ENCODE measurements at places on chromosomes 7 and 10. TPM values are rescaled to one million over a fixed set of nuclear protein-coding genes. Genes with fewer than 3 reads are reported as not detected.

GRCh38 chr7:16770657-16771329 lies 17.2 kb downstream of the TSPAN13 start:
- no peak for DNase-seq

GRCh38 chr7:12653518-12653917 lies 33.9 kb upstream of the ARL4A start:
- DNase-seq: no peak

- DNase-seq: no peak
Observed at GRCh38 chr10:60878224-60878623, 65.8 kb downstream of the RHOBTB1 start.

- no peak for DNase-seq
Observed at GRCh38 chr10:110101464-110102144, 93.8 kb downstream of the ADD3 start.

DNA sequence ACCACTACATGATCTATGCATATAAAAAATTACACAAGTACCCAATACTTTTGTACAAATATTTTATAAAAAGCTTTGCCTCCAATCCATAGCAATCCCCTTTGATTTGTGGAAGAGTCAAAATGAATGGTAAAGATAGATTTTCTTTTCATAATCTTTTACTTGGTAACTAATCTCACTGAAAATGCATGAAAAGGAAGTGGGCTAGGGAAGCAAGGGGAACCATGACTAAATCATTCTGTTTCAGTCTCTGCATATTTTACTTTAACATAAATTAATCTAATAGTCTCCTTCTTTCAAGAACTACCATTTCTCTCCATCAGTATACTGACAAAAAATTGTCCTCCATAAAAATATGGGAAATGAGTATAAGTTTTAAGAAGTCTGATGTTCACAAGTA lies 96.9 kb downstream of the TES start:
- DNase-seq: no peak

DNA sequence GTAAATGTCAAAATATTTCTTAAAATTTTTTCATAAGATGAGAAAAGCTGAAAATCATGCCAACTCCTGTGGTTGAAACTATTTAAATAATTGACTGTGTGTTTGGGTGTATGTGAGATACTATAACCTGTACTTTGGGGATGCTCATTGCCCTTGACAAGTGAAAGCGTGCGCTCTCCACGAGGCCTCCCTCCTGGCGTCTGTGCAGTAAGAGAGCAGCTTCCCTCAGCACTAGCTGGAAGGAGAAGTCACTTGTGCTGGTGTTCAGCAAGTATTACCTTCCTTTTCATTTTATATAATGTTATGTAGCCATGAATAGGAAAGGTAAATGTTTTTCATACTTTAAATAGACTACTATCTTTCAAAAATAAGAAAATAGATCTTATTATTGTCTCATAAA lies 118.9 kb downstream of the ZEB1 start:
- no peak for DNase-seq

- no peak for DNase-seq
Observed at GRCh38 chr10:49252313-49253034, 46.5 kb upstream of the C10orf71 start.

DNA sequence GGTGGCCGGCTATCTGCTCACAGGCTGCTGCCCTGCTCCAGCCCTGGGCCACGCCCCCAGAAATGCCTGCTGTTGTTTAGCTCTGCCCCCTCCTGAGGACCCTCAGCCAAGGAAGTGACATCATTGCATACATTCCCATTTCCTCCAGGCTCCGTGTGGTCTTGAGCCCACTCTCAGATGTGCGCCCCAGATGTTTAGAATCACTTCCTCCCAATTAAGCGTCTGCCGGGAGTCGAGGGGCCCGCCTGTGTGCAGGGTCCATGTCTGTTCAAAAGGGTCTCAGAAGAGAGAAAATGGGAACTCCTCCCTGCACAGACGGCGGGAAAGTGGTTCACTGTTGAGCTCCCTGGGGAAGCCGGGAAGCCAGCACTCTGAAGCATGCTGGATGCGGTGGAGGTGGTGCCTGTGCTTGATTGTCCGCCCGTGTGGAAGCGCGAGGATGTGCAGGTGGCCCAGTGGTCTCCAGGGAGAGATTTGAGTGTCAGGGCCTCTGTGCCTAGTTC lies 116.9 kb upstream of the PPIF start:
- no peak for DNase-seq

GRCh38 chr7:132380059-132380458 lies 196.2 kb downstream of the PLXNA4 start:
- no peak for DNase-seq

GRCh38 chr7:33710608-33711007 lies 194.7 kb upstream of the BMPER start:
- DNase-seq: no peak

DNA sequence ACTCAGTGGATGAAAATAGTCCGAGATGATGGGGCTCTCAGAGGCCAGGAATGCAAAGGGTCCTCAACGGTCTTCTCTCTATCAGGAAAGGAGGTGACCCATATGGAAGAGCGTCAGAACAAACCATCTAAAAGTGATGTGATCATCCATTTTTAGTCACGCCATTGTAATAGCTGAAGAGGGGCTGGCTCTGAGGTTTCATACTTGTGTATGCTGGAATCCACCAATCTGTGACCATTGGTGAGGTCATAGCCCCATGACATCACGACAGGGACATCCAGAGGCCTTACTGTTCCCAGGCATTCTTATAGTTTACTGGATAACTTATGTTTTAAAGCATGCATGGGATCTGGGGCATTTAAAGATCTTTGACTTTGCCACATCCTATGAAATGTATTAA lies 83.6 kb downstream of the C10orf90 start:
- no peak for DNase-seq

GRCh38 chr10:79948976-79949722 lies at the start of gene SFTPD:
TSS of gene SFTPD (minus strand) at chr10:79949105. CDS start at chr10:79946659, 2,446 bp downstream.
- no peak for DNase-seq

The PAX4 gene
- total RNA-seq: not detected

The ZNF107 gene
- 4.1 TPM for total RNA-seq

The VCL gene
- 384 TPM for total RNA-seq
